ENCODE measurements at places on chromosomes 2 and 18.

DNA sequence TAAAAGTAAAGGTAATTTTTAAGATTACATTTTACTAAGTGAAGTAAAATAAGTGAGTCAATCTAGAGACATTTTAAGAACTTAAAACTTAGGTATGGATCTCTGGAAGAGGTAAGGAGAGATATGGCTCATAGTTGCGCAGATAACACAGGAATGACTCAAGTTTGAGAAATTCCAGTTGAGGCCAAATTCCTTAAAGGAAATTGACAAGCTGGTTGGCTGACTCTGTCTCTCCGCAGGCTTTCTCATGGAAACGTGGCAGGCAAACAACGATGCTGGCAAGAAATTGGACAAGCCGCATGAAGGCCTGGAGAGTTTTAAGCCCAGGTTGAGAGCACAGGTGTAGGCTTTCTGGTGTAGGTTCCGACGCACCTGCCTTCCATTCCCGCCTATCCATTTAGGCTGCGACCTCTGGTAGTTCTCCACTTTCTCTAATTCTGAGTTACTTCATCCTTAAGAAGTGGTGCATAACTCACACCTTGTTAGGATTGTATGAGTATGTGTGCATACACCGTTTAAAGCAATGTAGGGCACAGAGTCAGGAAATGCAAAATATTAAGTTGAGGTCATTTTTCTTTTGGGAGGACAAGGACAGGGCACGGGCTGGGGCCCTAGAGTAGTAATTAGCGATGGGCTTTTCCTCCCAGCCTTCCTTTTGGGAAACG is 589 bp upstream of the DAW1 start:
- DNase-seq: peak; percentile 49

DNA sequence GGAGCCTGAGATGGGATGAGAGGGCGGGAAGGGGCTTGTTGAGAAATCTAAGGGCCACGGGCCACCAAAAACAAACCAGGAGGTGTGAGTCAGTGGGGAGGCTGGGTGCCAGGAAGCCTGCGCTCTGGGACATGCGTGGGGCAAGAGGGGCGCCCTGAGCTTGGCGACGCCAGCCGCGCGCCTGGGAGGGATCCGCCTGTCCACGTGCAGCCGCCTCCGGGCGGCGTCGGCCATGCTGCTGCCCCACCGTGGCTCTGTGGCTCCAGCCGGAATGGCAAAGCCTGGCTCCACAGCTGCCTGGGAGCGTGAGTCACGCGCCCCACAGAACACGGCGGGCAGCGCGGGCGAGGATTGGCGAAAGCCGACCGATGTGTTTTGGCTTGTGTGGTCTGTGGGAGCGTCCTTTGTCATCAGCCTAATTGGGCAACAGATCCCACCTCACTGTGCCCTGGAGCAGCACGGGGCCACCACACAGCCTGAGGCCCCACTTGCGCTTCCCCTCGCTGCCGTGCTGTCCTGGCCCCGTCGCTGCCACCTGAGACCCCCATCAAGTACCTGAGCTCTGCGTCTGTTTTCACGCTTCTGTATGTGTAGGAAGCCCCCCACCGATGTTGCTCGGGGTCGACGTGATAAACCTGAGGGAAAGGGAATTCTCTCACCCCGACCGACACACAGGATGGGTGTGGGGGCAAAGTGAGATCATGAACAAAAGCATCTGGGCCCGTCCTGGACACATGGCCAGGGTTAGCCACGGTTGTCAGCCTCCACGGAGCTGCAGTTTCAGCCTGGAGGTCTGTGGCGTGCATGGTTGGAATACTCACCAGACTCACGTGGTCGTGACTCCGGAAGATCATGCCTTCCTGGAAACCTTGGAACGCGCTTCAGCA is 80.5 kb downstream of the NFATC1 start:
- DNase-seq: no peak

DNA sequence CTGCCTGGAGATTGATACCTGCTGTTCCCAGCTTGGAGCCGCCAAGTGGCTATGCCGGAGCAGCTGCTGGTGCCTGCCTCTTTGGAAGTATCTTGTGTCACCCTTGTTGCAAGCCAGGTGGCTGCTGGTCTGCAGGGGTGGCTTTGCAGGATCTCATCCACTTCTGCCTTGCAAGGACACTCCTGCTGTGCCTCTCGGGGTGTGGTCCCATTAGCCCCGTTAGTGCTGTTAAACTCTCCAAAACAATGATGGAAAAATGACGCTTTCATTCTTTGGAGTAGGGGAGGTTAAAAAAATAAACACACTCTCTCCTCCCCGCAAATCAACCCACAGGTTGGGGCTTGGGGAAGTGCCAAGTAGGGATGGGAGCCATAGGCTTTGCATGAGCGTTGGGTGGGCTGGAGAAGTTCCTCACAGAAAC is 352.8 kb downstream of the RNF144A start:
- no peak for DNase-seq

- DNase-seq: no peak
Observed at GRCh38 chr2:84972932-84973331, 2.0 kb downstream of the KCMF1 start.

GRCh38 chr18:55779691-55780585 is 191.9 kb upstream of the TCF4 start:
- DNase-seq: peak; percentile 77

DNA sequence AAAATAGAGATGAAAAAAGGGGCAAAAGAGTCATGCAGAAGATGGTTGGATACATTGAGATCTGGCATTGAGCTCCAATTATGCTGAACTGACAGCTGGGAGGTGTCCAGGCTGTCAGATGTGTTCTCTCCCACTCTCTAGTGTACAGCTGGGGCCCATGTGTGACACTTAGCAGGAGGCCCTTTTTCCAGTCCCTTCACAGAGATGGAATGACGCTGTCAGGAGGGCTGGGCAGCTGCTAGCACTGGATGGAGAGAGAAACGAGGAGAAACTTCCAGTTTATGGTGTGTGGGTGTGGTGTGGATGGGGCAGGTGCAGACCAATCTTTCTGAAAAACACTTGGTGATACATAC is 437.7 kb upstream of the HS6ST1 start:
- no peak for DNase-seq

DNA sequence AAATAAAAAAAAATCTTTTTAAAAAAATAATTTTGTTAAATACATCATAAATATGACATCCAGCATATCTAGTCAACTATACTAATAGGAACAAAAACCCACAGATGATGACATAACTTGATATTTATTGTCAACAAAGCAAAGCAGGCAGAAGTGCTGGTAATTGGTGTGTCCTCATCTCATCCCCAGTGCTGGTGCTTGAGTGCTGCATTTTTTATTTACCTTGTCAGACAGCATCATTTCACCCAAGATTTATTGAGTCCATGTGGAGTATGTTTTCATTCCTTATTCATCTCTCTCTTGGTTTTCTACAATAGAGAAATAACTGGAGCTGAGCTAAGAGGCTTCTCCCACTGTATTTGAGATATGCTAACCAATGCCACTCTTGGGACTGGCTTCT is 191.6 kb upstream of the SLC14A2 start:
- DNase-seq: no peak

GRCh38 chr18:69948256-69948655 is 583 bp upstream of the CD226 start:
- DNase-seq: no peak

GRCh38 chr2:115294999-115295398 is 852.6 kb downstream of the DPP10 start:
- DNase-seq: no peak

- DNase-seq: no peak
Observed at GRCh38 chr2:165745916-165746315, 48.1 kb downstream of the GALNT3 start.

DNA sequence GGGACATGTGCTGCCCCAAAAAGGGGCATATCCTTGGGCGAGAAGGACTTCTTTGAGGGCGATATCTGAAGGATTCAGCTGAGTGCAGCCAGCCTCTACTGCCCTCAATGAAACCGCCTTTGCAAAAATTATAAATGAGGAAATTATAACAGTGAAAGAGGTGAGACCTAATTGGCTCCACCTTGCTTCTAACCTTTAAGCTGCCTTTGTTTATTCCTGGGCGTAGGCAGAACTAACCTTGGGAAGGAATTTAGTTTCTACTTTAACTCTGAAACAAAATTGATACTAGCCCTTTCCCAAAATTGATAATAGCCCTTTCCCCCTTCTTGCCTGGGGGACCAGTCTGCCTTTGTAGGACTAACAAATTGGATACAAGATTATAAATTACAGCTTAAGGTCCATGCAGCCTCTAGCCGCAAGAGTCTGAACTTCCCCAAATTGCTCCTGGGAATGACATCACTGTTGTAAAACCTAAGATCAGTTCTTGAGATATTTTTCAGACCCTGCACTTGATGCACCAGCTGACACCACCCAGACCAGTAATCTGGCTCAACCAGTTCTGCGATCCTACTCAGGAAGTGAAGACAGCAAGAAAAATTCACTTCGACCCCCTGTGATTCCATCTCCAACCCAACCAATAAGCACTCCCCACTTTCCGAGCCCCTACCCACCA is 36.0 kb upstream of the ASAP2 start:
- no peak for DNase-seq

DNA sequence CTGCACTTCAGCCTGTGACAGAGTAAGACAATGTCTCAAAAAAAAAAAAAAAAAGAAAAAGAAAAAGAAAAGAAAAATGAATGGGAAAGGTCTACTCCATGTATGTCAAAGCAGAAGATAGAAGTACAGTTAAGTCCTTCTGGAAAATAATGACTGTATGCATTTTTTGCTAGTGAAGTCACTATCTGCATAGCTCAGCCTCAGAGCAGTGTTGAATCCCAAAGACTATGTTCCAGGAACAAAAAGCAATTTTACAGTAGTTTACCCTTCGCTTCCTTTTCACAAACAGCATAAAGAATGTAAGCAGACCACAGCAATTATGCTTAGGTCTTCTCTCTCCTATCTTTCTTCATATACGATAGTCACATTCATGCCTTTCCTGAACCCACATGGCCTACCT is 497.4 kb downstream of the CMPK2 start:
- DNase-seq: no peak

GRCh38 chr2:148876202-148876594 is 1.2 kb downstream of the KIF5C start:
- no peak for DNase-seq

DNA sequence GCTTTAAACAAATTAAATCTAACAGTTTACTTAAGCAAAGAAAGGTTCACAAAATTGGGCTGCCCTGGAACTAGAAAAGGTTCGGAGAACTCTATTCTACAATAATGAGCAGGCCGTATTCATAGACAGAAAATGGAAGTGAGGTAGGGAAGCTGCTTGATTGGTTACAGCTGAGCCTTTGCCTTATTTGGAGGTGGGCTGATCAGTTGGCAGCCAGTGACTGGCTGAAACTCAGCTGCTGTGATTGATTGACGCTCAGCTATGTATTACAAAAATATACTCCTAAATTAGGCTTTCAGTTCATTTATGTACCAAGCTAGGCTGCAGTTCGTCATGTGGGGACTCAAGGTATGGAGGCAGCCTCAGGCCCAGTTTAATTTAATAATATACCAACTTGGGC is 42.3 kb upstream of the TTR start:
- DNase-seq: no peak

GRCh38 chr2:32342801-32343200 is 14.0 kb upstream of the BIRC6 start:
- DNase-seq: no peak

DNA sequence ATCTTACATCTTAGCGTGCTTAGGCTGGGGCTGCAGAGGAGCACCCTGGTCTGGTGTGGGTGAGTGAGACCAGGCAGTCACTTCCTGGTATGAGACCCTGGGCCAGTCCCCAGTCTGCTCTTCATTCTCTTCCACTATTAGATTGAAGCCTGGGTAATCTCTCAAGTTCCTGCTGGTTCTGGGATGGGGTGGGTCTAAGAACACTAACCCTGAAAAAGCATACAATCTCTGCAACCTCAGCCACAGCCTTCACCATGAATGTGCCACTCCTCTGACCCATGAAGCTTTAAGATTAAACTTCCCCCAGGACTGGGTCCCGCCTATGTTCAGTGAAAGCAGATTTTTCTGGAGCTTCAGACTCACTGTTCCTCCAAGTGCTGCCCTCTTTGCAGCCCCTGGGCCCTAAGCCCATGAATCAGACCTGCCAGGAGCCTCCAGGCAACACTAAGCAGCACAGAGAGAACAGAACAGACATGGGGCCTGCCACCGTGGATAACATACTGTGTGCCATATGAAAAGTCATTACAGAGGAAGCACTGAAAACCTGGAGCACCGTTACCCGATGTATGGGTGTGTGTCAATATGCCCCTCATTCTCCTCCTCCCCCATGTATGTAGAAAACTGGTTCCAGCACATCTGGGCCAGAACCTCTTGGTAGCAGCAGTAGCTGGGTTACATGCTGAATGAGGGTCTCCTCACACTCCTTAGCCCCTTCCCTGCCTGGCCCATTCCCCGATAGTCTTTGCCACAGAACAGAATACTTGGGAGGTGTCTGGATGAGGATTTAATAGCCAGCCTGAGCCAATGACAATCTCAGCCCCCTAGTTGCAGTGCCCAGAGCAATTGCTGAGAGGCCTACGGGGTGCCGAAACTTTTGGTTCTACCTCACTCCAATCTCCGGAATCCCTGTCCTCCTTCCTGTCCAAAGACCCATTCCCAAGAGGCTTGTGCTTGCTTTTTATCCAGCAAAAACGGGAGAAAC is 2.7 kb upstream of the SIX2 start:
- no peak for DNase-seq

- no peak for DNase-seq
Observed at GRCh38 chr2:58122540-58122939, 75.9 kb downstream of the VRK2 start.

- DNase-seq: no peak
Observed at GRCh38 chr18:58473071-58473470, 155.8 kb downstream of the ALPK2 start.

- DNase-seq: no peak
Observed at GRCh38 chr2:162925595-162925994, 87.0 kb upstream of the KCNH7 start.
